ENCODE measurements at places on chromosomes 3 and 15.
A peak's percentile ranks its signal among the peaks of the same experiment; 100 is the strongest.

DNA sequence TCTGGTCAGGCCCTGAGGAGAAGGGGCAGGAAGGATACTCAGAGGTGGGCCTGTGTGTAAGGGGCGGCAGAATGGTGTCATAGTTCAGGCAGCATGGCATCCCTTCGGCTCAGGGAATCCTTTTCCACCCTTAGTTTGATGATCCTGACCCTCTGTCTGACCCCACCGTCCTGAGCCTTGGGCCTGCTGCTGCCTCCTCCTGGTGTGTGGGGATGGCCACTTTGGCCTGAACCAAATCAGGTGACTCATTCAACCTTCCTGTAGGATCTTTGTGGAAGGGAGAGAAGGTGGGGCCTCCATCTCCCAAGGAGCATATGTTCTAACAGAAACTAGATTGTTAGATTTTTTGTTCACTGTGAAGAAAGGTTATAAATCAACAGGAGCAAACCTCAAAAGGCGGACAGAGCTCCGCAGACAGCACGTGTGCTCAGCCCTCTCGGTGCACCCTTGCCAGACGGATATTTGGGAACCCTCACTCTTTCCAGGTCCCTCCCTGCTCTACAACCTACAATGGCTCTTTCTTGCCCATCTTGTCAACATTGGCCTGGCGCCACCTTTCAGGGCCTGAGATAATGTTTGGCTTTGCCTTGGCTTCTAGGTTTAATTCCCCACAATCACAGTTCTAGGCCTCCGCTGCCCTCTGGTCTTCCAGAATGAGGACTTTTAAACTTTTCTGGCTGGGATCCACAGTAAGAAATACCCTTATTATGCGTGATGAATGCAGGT is 21.7 kb downstream of the THSD4 start:
- no peak for DNase-seq

GRCh38 chr3:82000773-82001172 is 239.3 kb upstream of the GBE1 start:
- DNase-seq, result no peak

GRCh38 chr3:78986416-78987101 is 781.2 kb downstream of the ROBO1 start:
- no peak for DNase-seq

GRCh38 chr3:155629556-155629955 is 115.3 kb downstream of the PLCH1 start:
- no peak for DNase-seq

- no peak for DNase-seq
These were observed 20.2 kb upstream of the CFAP161 start for GRCh38 chr15:81113861-81114291.

DNA sequence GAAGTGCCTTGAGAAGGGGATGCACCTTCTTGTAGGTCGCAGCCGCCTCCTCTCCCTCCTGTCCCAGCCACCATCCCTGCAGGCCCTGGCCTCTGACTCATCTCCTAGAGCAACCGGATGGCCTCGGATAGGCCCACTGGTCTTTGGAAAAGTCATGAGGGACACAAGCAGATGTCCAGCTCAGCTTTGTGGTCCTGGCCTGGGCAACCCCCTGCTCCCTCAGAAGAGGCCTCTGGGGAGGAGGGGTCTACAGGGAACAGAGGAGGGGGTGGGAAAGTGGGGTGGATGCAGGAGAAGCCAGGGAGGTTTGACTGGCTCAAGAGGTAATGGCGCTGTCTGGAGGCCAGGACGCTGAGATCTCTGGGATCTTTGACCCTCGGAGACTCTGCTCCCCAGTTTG is 259.2 kb upstream of the TLE3 start:
- no peak for DNase-seq

GRCh38 chr3:46371519-46372340 is 984 bp downstream of the CCR5 start:
- DNase-seq, result no peak

GRCh38 chr3:46068501-46068900 is 41.2 kb upstream of the XCR1 start:
- no peak for DNase-seq

DNA sequence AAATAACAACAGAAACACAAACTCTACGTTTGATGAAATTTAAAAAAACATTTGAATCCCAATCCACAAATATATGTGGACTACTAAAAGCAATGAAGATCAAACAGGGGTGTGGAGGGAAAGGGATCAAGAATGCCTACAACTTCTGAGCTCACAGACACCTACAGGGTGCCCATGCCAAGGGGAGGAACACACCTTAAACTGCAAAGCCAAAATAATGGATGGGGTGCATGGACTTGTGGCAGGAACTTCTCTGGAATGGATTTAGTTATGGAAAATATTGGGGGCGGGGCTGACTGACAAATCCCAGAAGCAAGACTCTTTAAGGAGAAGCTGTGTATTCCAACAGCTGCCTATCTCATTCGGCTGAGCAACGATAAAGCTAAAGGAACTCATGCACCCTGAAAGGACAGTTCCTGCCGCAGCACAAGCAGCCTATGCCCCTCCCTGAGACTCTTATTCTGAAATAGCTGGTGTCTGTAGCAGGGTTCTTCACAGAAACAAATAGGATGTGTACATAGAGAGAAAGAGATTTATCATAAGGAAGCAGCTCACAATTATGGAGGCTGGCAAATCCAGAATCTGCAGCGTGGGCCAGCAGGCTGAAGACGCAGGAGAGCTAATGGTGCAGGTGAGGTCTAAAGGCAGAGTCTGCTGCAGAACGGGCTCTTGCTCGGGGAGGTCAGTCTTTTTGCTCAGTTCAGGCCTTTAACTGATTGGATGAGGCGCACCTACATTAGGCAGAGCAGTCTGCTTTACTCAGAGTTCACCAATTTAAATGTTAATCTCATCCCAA is 24.5 kb upstream of the PLA2G4D start:
- DNase-seq, result no peak

DNA sequence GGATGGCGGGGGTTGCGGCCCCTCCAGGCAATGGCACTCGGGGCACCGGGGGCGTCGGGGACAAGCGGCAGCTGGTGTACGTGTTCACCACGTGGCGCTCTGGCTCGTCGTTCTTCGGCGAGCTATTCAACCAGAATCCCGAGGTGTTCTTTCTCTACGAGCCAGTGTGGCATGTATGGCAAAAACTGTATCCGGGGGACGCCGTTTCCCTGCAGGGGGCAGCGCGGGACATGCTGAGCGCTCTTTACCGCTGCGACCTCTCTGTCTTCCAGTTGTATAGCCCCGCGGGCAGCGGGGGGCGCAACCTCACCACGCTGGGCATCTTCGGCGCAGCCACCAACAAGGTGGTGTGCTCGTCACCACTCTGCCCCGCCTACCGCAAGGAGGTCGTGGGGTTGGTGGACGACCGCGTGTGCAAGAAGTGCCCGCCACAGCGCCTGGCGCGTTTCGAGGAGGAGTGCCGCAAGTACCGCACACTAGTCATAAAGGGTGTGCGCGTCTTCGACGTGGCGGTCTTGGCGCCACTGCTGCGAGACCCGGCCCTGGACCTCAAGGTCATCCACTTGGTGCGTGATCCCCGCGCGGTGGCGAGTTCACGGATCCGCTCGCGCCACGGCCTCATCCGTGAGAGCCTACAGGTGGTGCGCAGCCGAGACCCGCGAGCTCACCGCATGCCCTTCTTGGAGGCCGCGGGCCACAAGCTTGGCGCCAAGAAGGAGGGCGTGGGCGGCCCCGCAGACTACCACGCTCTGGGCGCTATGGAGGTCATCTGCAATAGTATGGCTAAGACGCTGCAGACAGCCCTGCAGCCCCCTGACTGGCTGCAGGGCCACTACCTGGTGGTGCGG is 1.9 kb downstream of the CHST2 start:
- DNase-seq, result peak; percentile 18

DNA sequence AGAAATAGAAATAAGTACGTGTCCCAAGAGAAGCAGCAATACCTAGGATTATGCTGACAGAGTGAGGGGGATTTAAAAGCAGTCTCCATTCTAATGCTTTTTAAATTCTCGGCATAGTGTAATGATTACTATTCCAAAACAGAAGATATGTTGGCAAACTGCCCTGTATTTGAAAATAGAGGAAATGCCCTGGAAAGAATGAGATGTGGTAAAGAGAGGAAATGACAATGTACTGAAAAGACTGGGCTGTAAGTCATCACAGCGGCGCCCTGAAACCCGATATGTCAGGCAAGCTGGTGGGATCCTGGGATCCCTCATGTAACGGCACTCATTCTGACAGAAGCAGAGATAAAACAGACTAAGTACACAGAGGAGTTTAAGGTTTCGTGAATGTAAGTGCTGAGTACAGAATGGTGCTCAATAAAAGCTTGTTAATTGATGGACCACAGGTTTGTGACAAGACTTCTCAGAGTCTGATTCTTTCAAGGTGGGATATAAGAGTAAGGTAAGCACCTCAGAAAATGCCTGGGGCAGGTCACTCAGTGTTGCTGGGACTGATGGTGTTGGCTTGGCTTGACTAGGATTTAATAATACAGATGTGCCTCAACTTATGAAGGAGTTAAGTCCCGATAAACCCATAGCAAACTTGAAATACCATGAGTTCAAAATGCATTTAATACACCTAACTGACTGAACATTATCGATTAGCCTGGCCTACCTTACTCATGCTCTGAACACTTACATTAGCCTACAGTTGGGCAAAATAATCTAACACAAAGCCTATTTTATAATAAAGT is 91.4 kb downstream of the NFKBIZ start:
- DNase-seq, result no peak

DNA sequence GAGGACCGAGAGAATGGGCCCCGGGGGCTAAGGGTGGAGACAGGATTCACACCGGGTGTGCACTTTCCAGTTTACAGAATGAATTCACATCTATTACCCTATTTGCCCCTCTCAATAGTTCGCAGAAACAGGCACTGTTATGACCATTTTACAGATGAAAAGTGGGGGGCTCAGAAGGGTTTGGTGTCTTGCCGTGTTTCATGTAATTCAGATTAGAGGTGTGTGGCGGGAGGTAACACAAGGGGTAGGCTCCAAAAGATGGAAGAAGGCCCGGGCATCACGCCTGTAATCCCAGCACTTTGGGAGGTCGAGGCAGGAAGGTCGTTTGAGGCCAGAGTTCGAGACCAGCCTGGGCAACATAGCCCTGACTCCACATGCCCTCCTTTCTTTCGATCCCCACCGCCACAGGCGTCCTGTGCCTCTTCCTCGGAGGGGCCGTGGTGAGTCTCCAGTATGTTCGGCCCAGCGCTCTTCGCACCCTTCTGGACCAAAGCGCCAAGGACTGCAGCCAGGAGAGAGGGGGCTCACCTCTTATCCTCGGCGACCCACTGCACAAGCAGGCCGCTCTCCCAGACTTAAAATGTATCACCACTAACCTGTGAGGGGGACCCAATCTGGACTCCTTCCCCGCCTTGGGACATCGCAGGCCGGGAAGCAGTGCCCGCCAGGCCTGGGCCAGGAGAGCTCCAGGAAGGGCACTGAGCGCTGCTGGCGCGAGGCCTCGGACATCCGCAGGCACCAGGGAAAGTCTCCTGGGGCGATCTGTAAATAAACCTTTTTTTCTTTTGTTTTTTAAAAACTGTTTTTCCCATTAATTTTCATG is 3.4 kb downstream of the DUOXA2 start:
- DNase-seq, result no peak

- no peak for DNase-seq
These were observed 146.2 kb upstream of the DPH6 start for GRCh38 chr15:35691891-35692867.

DNA sequence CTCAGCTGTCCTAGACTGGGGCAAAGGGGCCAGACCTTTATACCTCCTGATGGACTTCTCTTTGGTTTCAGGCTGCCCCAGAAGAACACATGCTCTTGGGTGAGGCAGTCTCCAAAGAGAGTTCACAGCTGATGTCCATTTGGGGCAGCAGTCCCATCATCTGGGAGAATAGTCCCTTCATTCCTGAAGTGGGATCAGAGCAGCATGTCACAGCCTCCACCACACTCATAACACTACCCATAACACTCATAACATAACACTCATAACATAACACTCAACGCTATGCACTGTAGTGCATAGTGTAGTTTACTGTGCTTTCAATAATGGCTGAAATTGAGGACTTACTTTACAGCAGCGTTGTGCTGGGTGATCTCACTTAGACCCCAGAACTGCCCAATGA is 36.7 kb upstream of the PLCL2 start:
- DNase-seq, result no peak

- DNase-seq, result no peak
These were observed 10.8 kb upstream of the SLC6A20 start for GRCh38 chr3:45807133-45807532.

DNA sequence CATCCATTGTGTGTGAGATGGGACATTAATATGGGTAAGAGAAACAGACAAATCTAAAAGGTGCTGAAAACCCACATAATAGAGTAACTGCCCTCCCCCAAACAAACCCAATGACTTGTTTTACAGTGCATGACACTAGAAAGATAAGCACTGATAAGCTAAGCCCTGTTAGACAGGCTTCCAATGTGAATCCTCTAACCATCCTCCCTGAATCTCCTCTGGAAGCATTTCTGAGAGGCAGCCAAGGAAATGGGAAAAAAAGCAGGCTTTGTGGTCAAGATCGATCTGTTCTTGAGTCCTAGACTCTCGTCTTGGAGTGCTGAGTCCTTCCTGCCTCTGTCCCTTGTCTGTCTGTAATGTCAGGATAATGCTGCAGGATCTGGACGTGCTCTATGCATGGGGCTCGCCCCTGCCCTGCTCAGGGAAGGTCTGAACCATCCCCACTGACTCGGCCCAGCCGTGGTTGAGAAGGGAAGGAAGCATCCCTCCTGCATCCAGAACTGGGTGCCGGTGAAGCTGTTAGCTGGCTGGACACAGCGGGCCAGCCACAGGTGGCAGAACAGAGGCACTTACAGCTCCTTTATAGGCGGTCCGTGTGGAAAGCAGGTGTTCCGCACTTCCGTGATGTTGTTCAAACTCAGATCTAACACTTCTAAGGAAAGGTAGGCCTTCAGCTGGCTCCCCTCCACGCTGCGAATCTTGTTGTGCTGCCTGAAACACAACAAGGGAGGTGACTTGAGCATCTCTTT is 84.1 kb downstream of the LRIG1 start:
- no peak for DNase-seq

GRCh38 chr3:188720636-188721035 is 451.1 kb upstream of the TPRG1 start:
- no peak for DNase-seq

GRCh38 chr3:155037508-155038202 is 42.5 kb upstream of the MME start:
- DNase-seq, result no peak

DNA sequence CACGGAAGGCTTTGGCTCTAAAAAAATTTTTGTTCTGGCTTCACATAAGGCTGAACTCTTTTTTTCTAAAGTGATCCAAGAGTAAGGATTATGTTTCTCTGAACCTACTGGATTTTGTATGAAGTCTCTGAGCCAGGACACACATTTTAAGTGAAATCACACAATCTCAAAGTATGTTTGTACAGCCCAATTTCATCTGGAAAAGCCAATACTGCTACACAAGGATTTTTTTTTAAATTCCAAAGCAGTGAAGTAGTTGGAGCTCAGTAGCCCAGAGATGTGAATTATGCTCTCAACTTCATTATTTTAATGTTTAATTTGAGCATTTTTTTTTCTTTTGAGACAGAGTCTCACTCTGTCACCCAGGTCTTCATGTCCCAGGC is 243.9 kb downstream of the FAM43A start:
- no peak for DNase-seq

GRCh38 chr15:62287066-62287857 is 122.2 kb upstream of the C2CD4B start:
- DNase-seq, result no peak

All from substantia nigra (tissue), 51 donors.